ENCODE measurements at places on chromosomes 2 and 18.

DNA sequence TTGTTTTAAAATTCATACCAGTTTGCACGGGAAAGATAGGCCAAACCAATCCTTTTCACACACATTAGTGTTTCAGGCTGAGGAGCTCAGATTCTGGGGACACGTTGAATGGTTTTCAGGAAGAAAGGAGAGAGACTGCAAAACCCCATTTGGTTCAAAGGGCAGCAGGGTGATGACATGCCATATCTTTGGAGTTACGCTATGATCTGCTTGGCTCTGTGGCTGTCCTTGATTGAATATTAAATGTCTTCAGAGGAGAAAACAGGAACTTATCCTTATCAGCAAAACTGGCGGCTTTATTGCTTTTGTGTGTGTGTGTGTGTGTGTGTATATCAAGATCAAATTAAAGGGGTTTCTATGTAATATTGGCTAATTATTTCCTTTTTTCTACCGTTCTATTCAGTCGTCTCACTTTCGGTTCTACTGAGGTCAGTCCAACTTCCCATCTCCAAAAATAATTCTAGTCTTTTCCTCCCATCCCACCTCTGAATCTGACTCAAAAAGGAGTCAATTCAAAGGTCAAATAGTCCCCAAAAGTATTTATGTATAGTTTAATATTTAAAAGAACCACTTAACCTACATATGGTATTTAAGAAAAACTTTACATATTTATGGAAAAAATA lies 292.9 kb upstream of the CCDC68 start:
- DNase-seq: no peak

DNA sequence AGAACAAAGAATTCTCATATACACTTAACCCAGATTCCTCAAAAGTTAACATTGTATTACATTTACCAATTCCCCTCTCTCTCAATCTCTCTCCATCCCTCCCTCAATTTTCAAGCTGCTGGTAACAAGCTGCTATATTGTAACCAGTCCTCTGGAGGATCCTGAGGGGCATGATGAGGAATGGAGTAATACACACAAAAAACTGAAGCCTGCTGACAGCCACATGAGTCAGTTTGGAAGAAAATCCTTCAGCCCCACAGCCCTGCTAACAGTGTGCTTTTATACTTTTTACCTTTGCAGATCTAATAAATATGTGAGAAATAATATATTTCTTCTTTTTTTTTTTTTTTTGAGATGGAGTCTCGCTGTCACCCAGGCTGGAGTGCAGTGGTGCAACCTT lies 165.7 kb upstream of the RAB12 start:
- no peak for DNase-seq

DNA sequence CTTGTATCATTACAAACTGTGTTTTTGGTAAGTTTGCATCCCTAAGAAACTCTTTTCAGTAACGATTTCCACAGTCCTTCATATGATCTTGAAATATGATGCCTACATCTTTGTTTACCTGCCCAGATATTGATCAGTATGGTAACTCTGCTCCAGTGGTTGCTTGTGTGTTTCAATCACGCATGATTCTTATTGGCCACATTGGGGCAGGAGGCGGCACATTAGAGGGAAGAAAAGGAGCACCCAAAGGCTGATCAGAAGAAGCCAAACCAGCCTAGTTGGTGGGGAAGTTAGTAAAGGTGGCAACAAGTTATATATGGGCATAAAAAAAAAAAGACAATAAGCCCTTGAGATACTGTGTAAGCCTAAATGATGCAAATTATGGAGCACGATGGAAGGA lies 158.9 kb downstream of the RHBDD1 start:
- DNase-seq: no peak

- no peak for DNase-seq
These were observed 485.2 kb downstream of the PTPRM start for GRCh38 chr18:8052237-8052701.

GRCh38 chr2:70002241-70002899 lies 40.9 kb upstream of the ASPRV1 start:
- no peak for DNase-seq

Measured in stimulated activated CD4-positive, alpha-beta T cell treated with anti-CD3 and anti-CD28 coated beads, Interleukin-12 subunit alpha, Interleukin-12 subunit beta, amount 100 ng/mL, for 24 hours (primary cell).